ENCODE measurements at places on chromosomes 5 and 9.

DNA sequence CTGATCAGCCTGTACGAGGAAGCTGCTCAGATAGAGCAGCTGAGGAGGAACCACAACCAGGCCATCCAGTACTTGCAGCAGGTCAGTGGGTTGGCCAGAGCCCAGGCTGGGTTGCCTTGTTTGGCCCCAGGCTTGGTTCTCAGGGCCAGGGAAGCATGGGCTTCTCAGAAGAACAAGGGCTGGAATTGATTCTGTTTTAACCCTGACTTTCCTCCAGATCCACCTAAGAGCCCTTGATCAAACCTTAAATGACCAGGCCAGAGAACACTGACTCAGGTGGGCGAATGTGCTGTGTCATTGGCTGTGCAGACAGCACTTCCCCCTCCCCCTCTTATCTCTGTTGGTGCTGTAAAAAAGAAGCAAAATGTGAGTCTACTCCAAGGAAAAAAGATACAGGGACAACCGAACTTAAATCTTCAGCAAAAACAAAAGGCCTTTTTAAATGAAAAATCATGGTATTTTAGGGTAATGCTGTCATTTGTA lies 28.1 kb downstream of the TTC23L start:
- DNase-seq = no peak

DNA sequence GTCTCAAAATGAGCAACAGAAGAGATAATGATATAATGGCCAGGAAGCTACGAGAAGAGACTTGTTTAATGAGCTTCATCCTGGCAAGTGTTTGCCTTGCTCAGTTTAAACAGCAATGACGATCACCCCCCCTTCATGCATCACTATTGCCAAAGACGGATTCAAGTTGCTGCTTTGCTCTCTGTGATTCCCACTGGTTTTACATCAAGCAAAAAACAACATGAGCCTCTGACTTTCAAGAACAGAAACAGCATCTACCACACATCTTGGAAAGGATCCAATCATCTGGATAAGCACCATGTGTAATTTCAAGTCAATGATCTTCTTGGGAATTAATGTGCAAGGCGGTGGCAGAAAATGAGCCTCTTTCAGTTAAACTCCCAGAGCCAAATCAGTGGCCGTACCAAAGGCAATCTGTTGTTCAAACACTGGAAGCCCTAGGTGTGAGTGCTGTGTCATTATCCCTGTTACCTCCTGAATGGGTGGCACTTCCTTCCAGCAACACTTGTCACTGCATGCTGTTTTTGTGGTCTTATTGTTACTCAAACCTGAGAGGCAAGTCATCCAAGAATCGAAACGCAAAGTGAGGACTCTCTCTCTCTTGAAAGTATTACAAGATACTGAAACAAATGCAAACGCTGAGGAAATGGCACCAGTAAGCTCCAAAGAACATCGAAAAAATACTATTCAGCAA lies 72.8 kb downstream of the MED27 start:
- no peak for DNase-seq

DNA sequence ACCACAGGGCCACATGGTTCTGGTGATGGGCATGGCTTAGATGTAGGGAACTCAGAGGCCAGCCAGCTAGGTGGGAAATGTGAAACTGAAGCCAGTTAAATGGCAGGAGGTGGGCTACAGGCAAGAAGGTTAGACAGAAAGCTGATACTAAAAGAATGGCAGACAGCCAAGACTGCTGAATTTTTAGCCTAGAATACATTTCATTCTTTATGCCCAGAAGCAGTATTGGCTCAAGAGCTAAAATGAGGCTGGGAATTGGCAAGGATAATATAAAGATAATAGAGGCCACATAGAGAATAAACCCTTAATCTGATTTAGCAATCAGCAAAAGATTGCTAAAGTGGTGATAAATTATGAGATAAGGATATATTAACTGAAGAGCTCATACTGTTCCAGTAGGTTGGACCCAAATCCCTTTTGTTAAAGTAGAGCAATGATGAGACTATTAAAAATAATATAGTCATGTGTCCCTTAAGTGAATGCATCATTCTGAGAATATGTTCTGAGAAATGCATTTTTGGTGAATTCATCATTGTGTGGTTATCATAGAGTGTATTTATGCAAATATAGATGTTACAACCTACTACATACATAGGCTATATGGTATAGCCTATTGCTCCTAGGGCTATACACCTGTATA lies 234.3 kb downstream of the CHSY3 start:
- no peak for DNase-seq

DNA sequence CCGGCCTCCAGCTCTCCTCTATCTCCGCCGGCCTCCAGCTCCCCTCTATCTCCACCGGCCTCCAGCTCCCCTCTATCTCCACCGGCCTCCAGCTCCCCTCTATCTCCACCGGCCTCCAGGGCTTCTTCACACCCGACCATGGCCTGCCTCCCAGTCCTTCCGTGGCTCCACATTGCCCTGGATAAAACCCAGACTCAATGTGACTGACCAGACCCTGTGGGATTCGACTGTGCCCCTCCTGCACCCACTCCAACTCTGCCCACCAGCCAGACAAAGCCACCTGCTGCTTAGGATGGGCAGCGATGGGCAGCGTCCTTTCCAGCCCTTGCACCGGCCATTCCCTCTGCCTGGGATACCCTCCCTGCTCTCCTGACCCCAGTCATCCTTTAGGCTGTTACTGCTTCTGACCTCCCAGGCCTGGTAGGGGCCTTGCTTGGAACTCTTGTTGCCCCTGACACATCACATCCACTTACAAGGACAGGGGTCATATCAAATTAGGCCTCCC lies 30.5 kb upstream of the RXRA start:
- DNase-seq = no peak

DNA sequence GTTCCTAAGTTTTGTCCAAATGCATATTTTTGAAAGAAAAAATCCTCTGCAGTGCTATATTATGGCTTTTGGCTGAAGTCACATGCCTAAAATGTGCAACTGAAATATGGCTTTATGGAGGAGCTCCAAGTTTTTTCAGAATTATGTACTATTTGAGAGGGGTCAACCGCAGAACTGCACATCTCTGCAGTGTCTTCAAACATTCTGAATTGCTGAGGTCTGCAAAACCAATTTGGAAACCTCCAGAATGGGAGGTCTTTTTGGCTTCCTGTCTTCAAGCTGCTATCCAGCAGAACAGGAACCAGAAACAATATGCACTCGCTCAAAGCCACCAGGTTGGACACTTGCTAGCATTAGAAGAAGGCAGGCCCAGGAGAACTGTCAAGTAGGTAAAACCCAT lies 376.0 kb upstream of the PAPPA start:
- no peak for DNase-seq

DNA sequence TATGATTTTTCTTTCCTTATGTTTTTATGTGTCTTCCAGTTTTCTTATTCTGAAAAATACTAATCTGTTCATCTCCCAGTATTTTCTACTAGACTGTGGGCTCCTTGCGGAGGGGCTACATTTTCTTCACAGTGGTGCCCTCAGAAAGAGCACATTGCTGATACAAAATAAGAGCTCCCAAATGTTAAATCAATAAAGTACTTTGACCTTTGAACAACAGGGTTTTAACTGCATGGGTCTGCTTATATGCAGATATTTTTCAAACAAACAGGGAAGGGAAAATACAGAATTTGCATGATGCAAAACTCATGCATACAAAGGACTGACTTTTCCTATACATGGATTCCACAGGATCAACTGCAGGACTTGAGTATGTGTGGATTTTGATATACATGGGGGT lies 79.9 kb upstream of the ACO1 start:
- DNase-seq = no peak

- DNase-seq = no peak
Measured at GRCh38 chr5:157312492-157312891, 46.6 kb downstream of the CYFIP2 start.

DNA sequence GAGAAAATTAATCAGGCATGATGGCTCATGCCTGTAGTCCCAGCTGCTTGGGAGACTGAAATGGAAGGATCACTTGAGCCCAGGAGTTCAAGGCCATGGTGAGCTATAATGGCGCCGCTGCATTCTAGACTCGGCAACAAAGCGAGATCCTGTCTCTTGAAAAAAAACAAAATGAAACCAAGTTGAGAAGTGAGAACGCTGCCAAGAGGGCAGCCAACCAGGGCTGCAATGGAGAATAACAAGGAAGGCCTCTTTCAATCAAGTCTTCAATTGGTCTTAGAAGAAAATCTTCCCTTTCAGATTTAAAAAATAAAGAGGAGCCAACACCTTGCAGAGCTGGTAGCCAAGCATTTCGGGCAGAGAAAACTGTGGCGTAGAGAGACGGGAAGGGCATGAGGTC lies 14.7 kb downstream of the KIAA1958 start:
- DNase-seq = no peak

- no peak for DNase-seq
Measured at GRCh38 chr9:111957856-111958631, 61.4 kb downstream of the UGCG start.

DNA sequence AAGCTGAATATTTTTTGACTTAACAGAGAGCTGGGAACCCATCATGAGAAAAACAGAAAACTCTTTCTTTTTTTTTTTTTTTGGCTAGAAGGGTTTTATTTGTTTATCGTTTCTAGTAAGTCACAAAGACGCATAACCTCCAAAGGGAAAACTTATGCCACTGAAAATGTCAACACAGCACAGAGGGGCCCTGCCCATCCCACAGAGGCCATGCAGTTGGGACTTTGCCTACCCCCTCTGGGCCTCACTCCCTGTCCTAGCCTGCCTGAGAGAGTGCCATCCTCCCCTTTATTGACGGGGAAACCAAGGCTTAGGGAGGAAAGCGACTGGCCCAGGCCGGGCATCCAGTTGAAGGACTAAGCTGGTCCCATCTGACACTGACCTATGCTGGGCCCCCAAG lies 74.7 kb downstream of the VAV2 start:
- no peak for DNase-seq

DNA sequence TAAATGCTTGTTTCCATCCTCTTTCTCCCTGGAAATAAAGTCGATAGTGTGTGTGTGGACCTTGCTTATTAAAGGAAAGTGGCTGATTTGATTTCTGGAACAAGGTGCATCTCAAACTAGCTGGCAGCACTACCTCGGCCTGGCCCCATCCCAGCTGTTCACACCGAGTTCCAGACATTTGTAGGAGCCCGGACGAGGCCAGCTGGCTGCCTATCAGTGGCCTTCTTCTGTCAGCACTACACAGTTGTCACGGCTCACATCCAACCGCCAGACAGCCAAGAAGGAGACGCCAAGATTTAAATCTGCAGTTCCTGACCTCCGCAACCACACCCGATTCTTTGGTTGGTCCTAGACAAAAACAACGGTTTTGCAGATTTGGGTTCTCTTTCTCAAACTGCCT lies 63.6 kb downstream of the PALM2AKAP2 start:
- DNase-seq = no peak

DNA sequence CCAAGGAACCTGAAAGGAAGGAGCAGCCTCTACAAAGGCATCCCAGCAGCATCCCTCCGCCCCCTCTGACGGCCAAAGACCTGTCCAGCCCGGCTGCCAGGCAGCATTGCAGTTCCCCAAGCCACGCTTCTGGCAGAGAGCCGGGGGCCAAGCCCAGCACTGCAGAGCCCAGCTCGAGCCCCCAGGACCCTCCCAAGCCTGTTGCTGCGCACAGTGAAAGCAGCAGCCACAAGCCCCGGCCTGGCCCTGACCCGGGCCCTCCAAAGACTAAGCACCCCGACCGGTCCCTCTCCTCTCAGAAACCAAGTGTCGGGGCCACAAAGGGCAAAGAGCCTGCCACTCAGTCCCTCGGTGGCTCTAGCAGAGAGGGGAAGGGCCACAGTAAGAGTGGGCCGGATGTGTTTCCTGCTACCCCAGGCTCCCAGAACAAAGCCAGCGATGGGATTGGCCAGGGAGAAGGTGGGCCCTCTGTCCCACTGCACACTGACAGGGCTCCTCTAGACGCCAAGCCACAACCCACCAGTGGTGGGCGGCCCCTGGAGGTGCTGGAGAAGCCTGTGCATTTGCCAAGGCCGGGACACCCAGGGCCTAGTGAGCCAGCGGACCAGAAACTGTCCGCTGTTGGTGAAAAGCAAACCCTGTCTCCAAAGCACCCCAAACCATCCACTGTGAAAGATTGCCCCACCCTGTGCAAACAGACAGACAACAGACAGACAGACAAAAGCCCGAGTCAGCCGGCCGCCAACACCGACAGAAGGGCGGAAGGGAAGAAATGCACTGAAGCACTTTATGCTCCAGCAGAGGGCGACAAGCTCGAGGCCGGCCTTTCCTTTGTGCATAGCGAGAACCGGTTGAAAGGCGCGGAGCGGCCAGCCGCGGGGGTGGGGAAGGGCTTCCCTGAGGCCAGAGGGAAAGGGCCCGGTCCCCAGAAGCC lies 30.8 kb downstream of the CD180 start:
- no peak for DNase-seq

DNA sequence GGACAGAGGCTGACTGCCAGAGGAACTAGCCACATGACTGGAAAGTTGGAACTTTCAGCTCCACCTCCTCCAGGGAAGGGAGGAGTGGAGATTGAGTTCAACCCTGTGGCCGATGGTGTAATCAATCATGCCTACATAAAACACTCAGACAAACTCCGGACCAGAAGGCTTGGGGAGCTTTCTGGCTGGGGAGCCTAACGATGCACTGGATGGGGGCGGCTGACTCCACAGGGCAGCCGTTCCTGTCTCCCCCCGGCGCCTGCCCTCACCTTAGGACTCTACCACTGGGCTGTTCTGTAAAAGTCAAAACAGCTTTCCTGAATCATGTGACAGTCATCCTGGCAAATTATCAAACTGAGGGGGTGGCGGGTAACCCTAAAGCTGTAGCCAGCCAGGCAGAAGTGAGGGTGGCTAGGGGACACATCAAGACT lies 58.0 kb downstream of the GOLM1 start:
- DNase-seq = no peak

DNA sequence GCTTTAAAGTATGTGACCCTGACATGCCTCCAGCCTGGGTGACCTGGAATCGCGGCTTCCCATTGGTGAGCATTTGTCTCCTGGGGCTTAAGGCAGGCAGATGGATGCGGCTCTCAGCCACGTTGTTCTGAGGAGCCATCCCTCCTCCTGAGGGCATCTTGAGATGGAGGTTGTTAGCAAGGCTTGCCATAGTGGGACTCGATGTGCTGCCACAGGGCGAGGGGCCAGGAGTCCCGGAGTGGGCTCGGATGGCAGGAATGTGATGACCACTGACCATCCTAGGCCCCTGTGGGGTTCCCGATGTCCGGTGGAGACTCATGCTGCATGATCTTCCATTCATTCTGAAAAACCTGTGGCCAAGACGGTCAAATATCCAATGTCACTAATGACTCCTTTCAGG lies 13.8 kb downstream of the GLIS3 start:
- no peak for DNase-seq

- DNase-seq = no peak
Measured at GRCh38 chr5:77869116-77869798, 93.1 kb upstream of the TBCA start.

DNA sequence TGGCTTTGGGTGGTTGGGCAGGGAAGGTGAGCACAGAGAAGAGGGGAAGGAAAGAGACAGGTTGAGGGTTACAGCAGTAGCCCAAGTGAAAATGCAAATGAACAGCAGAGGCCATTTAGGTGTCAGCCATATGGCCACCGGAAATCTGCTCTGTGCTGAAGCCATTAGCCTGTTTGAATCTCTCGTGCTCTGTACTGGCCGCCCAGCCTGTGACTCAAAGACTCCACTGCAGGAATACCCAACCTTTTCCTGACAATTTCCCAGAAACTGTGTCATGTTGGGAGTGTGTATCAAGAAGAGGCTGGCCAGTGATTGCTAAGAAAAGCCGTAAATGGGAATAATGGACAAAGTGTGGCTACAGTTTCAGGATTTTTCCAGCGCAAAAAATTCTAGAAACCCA lies 35.9 kb upstream of the RAI14 start:
- DNase-seq = no peak

- no peak for DNase-seq
Measured at GRCh38 chr5:141040093-141040770, 10.9 kb upstream of the PCDHB1 start.

- DNase-seq = no peak
Measured at GRCh38 chr9:19656704-19657103, 132.1 kb downstream of the SLC24A2 start.

Data from vagina (tissue), 2 donors.